Lower leg skin (tissue), 4 donors: ENCODE measurements at places on chromosomes 5 and 9.

DNA sequence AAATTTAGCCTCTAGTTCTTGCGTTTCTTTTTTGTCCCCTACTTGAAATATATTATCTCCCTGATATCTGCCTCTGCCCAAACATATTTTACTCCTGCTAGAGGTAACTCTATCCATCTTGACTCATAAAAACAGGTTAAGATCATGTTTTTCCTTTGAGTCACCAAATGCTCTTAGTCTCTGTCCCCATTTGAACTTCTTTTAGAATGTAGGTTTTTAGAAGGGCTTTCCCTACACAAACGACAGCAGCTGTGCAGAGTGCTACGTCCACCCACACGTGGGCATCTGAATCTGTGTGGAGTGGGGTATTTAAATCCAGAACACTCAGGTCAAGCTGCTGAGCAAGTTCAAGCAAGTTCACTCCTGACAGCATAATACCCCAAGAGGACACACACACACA is 2.2 kb downstream of the HSD17B3 start:
- DNase-seq: no peak

- peak; percentile 58 for DNase-seq
Measured at GRCh38 chr5:154419236-154419635, 26.6 kb upstream of the SAP30L start.

DNA sequence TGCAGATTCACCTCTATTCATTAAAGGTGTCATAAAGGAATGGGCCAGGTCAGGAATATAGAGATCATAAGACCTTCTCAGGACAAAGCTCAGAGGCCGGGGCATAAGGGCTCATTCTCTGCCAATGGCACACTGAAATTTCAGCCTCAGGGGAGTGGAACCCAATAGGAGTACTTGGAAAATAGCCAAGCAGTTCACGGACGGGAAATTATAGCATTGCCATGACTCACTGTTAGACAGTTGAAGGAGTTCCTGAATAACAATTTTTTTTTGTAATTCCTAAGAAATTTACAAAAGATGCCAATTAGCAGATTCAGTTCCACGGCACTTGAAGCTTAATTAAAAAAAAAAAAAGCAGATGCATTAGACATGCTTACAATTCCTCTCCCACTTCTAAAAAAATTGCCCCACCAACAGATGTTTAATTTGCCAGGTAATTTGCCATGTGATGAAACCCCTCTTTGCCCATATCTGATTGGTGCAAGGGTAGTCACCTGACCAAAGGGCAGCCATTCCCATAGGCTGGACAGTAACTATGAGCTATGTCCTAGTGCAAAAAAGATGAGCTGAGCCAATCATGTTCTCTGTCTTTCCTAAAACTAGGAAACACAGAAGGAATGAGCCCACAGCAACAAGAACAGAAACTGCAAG is 58.6 kb downstream of the PTCD2 start:
- DNase-seq: no peak

GRCh38 chr9:35687972-35688557 is 1.7 kb downstream of the TPM2 start:
- no peak for DNase-seq

DNA sequence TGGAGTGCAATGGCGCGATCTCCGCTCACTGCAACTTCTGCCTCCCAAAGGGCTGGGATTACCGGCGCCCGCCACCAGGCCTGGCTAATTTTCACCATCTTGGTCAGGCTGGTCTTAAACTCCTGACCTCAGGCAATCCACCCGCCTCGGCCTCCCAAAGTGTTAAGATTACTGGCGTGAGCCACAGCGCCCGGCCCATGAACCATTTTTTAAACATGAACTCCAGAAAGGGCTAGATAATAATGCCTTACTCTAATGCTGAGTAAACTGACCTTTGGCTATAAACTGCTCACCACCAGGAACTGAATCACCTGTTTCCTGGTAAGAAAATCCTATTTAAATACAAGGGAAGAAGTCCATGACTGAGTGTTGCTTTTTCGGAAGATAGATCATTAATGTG is 23.2 kb upstream of the DAB2 start:
- no peak for DNase-seq

DNA sequence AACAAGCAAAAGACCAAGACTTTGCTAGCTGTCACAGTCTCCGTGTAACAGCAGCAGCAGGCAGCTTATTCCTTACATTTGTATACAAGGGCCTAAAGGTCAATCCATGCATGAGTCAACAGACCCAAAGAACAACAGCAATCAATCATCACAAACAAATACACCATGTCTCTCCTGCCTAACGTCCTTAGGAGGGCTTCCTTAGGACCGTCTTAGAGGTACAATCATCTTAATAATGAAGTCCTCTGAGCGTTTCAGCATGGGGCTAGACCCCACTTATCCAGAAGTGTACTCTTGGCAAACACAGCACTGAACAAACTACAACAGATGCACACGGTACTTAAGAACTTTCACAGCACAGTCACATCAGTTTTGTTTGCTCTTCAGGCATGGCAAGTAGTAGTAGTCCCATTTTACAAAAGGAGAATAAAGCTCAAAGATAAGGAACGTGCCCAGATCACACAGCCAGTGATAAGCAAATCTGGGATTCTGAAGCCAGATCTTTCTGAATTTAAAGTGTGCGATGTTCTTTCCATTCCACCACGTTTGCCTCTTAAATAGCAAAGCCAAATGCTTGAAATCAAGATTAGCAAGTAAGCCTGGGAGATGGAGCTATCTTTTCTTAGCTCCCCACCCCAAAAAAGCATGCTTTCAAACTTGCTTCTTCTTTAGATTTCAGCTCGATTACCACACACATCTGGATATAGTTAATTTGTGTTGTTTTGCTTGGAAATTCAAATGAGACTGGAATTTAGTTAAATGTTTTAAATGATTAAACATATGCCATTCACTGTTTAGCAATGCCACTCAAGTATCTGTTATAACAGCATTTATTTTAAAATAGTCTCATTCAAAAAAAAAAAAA is 24.2 kb downstream of the PSMB7 start:
- DNase-seq: no peak

DNA sequence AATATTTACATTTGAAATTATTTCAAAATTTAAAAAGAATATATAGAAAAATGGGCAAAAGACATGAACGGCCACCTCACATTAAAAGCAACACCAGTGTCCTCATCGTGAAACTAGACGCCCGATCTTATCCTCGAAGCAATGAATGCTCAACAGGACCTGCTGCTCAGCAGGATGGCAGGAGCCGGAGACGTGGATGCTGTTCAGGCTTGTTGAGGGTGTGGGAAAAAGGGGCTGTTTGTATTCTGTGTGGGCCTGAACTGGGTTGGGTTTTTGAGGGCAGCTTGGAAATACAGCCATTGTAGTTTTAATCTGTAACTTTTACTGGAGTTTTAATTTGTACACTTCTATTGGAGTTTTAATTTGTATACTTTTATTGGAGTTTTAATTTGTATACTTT is 20.3 kb downstream of the EXOC3 start:
- no peak for DNase-seq

- DNase-seq: no peak
Measured at GRCh38 chr9:119009249-119009648, 360.0 kb downstream of the BRINP1 start.

DNA sequence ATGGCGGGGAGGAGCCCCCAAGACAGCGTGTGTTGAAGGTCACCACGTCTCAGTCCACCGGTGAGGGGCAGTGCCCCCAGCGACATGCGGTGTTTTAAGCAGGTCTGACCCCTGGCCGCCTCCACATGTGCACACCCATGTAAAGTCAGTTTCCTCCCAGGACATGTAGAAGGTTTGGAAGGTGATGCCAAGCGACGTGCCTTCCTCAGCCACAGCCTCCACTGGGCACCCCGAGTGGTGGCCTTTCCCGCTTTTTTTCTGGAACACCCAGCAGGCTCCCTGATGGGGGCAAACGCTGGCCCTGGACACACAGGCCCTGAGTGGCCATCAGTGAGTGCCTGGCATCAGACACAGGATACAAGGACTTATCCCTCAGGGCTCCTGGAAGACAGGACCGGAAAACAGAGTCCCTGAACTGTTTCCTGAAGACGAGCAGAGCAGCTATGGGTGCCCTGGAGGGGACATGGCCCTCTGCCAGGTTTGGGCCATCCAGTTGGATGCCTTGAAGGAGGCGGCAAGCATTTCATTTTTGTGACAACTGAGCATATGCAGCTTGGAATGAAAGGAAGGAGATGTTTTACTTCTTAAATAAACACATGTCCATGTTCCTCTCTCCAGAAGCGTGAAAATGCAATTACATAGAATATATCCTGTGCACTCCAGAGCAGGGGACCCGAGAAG is 275.8 kb upstream of the IRX2 start:
- no peak for DNase-seq

DNA sequence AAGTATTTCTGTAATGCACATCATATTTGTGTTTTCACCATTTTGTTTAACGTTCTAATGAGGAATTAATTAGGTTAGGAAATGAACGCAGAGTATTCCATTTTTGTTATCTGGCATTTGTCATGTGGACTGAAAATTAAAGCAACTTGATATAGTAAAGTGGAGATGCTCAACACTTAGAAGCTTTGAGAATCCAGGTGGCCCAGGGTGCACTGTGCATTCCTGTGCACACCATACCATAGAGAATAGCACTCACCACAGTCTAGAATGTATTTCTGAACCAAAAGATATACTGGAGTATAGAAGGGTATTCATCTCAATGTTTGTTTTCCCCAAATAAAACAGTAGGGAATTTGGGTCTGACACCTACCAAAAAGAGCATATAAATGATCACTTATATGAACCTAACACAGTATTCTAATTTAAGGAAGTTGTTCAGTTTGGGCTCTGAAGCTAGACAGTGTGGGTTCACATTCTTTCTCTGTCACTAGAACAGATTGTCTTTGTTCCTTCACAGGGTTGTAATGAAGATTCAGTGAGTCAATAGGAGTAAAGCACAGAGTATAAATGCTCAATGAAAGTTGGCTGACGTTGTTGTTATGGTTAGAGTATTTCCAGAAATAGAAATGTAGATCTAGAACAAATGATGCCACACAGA is 125.6 kb upstream of the DMRT1 start:
- DNase-seq: no peak

GRCh38 chr9:35490155-35490909 is 421 bp downstream of the RUSC2 start:
- peak; percentile 30 for DNase-seq

DNA sequence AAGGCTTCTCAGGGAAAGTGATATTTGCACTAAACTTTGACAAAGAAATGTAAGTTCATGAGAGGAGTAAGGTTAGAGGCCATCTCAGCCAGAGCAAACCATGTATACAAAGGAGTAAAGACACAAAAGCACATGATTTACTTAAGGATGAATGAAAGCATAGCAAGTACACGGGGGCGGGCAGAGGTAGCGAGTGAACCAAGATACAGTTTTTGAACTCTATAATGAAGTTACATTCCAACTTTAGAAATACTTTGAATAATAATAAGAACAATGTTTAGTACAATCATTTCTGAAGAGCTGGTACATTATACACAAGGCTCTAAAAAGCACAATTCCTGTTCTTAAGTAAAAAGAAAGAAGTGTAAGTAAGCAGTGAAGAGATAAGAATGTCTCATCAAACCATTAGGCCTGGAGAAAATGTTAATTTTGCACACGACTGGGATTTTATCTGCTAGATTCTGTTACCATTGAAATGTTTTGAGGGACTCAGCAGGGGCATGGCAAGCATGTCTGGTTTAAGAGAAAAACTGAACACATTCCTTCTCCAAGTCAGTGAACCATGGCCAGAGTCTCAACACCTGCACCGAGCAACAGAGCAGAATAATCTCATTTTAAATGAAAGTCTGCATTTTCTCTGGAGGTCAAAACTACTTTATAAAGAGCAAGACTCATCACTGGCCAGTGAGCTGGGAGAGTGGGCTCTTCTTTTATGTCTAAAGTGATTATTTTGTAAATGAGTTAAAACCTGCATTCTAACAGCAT is 147.6 kb upstream of the TRPM3 start:
- no peak for DNase-seq

- DNase-seq: no peak
Measured at GRCh38 chr5:175471628-175472027, 6.7 kb upstream of the SFXN1 start.

DNA sequence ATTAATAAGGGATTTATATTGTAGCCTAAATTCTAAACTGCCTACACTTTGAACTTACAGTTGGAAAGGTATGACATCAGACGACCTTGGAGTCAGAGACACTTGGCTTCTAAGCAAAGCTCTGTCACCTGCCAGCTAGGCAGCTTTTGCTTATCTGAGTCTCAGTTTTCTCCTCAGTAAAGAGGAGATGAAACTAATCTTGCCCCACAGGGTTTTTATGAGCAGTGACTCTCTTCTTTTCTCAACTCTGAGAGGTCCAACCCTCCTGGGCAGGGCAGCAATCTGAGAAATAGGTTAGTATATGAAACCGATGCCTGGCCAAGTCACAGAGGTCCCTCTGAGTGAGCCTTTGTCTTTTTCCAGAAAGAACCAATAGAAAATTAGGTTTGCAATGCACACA is 53.9 kb downstream of the WDR36 start:
- DNase-seq: no peak

- DNase-seq: no peak
Measured at GRCh38 chr9:131402073-131402472, 8.2 kb downstream of the PRRC2B start.

- no peak for DNase-seq
Measured at GRCh38 chr5:28344836-28345433, 1306.5 kb upstream of the CDH9 start.

DNA sequence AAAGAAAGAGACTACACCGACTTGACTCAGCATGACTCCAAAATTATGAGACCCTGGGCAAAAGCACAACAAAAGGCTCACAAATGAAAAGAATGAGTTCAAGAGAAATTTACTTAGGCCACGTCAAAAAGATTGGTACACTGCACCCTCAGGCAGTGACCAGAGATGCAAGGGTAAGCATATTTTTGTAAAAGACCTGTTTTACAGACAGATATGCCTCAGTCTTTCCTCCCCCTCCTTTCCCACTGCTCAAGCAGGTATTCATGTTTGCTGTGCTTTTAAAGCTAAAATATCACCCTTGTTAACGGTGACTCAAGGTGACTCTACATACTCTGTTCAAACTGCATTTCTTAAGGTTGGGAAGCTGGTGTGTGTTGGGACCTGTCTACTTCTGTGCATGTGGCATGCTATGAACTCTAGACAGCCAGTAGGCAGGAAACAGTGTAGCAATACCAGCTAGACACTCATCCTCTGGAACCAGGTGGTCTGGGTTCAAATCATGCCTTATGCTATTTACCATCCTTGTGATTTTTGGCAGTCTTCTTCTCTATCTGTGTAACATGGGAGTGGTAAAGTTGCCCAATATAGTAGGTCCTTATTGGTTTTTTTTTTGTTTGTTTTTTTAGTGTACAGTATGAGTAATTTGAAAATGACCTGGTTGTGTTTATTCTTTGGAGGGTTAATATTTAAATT is 98.7 kb downstream of the TLE4 start:
- DNase-seq: no peak

- DNase-seq: no peak
Measured at GRCh38 chr9:14311956-14312685, 1.8 kb downstream of the NFIB start.
